Lower leg skin (tissue), 4 donors: ENCODE measurements at places on chromosomes 12 and 14. TPM values are rescaled to one million over a fixed set of nuclear protein-coding genes. Genes with fewer than 3 reads are reported as not detected.

DNA sequence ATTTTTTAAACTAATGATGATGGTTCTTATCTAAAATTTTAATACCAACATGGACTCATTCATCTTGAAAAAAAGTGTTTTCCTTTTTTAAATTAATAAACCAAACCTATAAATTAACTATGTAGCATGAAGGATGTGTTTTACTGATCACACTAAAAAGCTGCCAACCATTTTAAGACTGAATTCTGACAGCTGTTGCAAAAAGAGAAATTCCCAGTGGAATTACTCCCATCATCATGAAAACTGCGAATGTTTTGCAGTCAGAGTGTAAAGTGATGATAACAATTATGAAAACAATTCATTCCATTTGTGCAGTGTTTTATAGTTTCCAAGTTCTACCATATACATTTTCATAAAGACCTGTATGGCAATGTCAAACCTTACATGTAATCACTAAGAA is 232.8 kb downstream of the SLC2A13 start:
- no peak for DNase-seq

DNA sequence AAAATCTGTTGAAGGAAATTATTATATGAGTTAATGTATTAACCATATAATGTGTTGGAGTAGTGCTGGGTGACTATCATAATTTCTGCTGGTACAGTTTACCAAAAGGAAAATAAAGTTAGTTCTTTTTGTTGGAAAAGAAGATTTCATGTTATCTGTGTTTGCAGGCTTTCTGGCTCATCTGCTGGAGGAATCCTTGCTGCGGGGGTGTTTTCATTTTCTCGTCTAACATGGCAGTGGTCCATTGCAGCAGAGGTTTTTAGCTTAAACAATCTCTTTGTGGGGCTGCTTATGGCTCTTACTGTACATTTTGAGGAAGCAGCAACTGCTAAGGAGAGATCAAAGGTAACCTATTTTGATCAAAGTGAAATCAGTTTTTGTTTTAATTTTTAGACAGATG is 24.1 kb downstream of the TMEM260 start:
- no peak for DNase-seq

AVPR1A gene
- 20.6 TPM for total RNA-seq

FAM186B gene
- total RNA-seq, result 0.21 TPM

KRT6C gene
- 1.0 TPM for total RNA-seq
